ENCODE measurements at places on chromosomes 13 and 19.
A peak's percentile ranks its signal among the peaks of the same experiment; 100 is the strongest.

DNA sequence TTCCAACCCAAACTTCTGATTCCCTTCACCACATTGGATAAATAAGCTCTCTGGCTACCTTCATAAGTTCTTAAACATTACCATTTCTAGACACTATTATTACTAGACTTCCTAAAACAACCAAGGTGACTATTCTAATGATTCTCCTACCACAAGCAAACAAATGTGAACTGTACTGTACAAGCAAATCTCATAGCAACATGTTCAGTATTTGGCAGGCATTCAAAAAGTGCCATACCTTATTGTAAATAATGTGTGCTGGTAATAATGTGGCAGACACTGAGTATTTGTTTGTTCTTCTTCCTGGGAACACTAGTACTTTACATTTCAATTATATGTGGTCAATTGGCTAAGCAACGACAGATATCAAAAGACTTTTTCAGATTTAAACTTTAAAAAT, 986.0 kb upstream of the SPRY2 start:
- no peak for DNase-seq

DNA sequence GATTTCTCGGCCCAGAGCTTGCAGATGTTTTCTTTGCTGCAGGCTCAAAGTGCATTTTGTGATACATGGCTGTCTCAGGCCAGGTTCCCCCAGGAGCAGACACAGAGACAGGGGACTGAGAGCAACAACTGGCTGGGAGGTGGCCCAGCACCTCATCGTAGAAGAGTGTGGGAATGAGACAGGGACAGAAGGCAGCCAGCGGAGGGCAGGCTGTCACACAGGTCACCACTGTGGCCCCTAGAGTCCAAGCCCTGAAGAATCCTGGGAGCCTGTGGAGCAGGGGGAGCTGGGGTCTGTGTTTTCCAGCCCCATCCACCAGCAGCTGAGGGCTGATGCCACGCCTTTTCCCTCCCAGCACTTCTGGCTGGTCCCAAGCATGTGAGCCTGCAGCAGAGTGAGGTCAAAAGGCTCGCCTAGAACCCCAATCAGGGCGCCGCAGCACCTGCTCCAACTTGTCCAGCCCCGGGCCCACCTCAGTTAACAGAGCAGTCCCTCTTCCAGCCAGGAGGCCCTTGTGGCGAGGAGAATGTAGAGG, 723.8 kb downstream of the UQCRFS1 start:
- DNase-seq: no peak

- peak; percentile 71 for DNase-seq
These were observed at the start of gene MEX3D for GRCh38 chr19:1568320-1569019. Gene MEX3D, minus strand, starts transcription at chr19:1568325. Its CDS starts 267 bp downstream, at chr19:1568058.

DNA sequence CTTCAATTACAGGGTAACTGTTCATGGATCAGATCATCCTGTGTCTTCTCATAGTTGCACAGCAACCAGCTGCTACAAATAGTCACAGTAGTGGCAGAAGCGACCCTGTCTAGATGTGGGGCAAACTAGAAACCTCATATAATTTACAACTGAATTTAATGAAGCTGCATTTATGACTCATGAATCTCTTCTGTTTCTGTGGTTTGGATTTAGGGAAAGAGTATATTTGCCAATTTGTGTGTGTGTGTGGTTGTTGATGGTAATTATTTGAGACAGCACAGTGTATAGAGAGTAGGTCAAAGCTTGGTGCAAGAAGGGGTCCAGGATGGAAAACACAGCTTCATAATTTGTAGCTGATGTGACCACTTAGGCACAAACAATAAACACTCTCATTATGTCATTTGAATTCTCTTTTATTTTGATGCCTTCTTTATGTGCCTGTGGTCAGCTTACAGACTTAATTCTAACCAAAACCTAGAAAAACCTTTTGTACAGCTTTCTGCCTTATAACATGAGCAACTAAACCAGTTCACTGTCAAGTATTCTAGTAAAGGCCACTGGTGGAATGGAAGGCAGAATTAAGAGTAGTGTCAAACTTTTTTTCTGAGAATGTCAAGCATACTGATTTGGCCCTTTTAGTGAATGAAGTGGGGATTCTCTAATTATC, 218.1 kb downstream of the TBC1D4 start:
- no peak for DNase-seq

GRCh38 chr19:1162404-1163282, 11.4 kb downstream of the SBNO2 start:
- no peak for DNase-seq

DNA sequence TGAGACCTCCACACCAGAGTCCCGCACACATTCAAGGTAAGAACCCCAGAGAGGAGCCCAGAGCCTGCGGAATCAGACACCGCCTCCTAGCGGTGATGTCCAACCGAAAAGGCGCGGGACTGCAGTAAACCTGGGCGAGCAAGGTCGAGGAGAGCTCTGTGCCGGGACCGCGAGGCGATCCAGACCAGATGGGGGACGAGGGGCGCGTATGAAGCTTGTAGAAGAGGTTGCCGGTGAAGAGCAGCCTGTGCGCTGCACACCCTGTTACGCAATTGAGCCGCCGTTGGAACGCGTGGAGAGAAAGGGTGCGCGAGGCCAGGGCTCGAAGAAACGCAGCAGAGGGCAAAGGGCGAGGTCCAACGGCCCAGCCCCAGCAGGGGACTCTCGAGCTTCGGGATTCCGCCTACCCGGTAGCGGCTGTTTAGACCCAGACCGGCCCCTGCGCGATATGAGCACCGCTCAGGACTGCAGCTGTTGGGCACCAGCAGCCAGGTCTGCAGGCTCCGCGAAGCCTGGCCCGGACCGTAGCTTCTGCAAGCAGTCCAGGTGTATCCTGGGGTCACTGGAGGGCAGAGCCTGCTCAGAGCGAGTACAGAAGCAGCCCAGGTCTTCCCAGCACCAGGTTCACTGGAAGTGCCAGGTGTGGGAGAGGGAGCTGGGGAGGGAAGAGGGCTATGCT, 65.9 kb upstream of the ZNF599 start:
- no peak for DNase-seq

GRCh38 chr13:95896301-95896700, 156.9 kb downstream of the UGGT2 start:
- no peak for DNase-seq

All from breast epithelium (tissue), 4 donors.